Activated CD4-positive, alpha-beta T cell treated with anti-CD3 and anti-CD28 coated beads, Interleukin-2, amount 10 ng/mL, durations not matched to agents 7 days and 5 days (primary cell): ENCODE measurements at places on chromosomes 1 and 21. TPM values are rescaled to one million over a fixed set of nuclear protein-coding genes. Genes with fewer than 3 reads are reported as not detected.

GRCh38 chr1:96962751-96963211 lies 241.2 kb downstream of the PTBP2 start:
- H3K4me3 ChIP-seq, result no peak overlapping the region
- H3K4me1 ChIP-seq, result no peaks in the 10 kb centered on the region
- no peak overlapping the region for H3K27ac ChIP-seq
- peaks cover 4% of the 10 kb centered on the region for H3K27me3 ChIP-seq
- DNase-seq, result no peak

GRCh38 chr21:39131791-39132190 lies 51.5 kb downstream of the PSMG1 start:
- no peak overlapping the region for H3K27ac ChIP-seq
- H3K4me3 ChIP-seq, result no peak overlapping the region
- H3K36me3 ChIP-seq, result no peaks in the 10 kb centered on the region
- H3K4me1 ChIP-seq, result no peaks in the 10 kb centered on the region
- DNase-seq, result no peak

The TSACC gene
- 0.89 TPM for total RNA-seq

The SLC9C2 gene
- not detected for total RNA-seq
